ENCODE measurements at places on chromosomes 11 and 22. TPM values are rescaled to one million over a fixed set of nuclear protein-coding genes. Genes with fewer than 3 reads are reported as not detected.

WNT11 gene
- not detected for total RNA-seq

ANGPTL5 gene
- not detected for total RNA-seq

LGALS1 gene
- 5,490 TPM for total RNA-seq

C2CD3 gene
- 8.9 TPM for total RNA-seq

DSCAML1 gene
- not detected for total RNA-seq

OR51I1 gene
- total RNA-seq: not detected

TSGA10IP gene
- total RNA-seq: not detected

DEFB131B gene
- total RNA-seq: not detected

GRCh38 chr22:37862570-37863325, 13.5 kb downstream of the EIF3L start:
- H3K27ac ChIP-seq: no peak overlapping the region
- H3K4me1 ChIP-seq: peaks cover 9% of the 10 kb centered on the region
- H3K4me3 ChIP-seq: no peak overlapping the region
- no peaks in the 10 kb centered on the region for H3K27me3 ChIP-seq
- no peak for DNase-seq

GRCh38 chr11:100817620-100818019, 130.5 kb downstream of the ARHGAP42 start:
- H3K27ac ChIP-seq: no peak overlapping the region
- H3K4me3 ChIP-seq: no peak overlapping the region
- H3K27me3 ChIP-seq: no peaks in the 10 kb centered on the region
- no peaks in the 10 kb centered on the region for H3K36me3 ChIP-seq
- H3K4me1 ChIP-seq: no peaks in the 10 kb centered on the region

GRCh38 chr11:66287889-66288670, 863 bp downstream of the YIF1A start:
- H3K4me1 ChIP-seq: peaks cover 28% of the 10 kb centered on the region
- H3K4me3 ChIP-seq: peak overlapping the region; percentile 77
- peak overlapping the region; percentile 76 for H3K27ac ChIP-seq
- peaks cover 26% of the 10 kb centered on the region for H3K27me3 ChIP-seq

DNA sequence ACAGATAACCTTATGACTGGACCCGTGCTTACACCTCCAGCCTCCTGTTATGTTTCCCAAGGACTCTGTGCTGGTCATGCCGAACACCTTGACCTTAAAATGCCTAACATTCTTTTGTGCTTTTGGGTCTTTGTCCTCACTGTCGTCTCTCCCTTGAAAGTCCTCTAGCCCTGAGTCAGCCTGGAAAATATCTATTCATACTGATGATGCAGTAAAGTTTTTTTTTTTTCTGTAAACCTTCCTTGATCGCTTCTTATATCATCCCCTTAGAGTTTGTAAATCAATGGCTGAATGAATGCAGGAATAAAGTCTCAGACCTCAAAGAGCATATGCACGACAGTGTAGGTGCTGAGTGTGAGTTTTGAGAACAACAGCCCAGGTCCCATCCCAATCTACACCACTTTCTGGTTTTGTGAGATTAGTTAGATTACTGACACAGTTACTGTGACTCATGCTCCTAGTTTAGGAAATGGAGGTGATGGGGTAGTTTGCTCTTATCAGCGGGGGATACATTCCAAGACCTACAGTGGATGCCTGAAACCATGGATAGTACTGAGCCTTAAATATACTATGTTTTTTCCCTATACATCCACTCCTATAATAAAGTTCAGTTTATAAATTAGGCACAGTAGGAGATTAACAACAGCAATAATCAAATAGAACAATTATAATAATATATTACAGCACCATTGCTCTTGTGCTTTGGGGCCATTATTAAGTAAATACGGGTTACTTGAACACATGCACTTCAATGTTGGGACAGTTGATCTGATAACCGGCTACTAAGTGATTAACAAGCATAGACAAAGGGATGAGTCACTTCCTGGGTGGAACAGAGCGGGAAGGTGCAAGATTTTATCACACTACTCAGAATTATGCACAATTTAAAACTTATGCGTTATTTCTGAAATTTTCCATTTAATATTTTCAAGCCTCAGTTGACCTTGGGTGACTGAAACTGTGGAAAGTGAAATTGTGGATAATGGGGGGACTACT, 8.6 kb downstream of the TCN1 start:
- H3K27ac ChIP-seq: no peak overlapping the region
- no peak for DNase-seq
- no peak overlapping the region for H3K4me3 ChIP-seq
- H3K27me3 ChIP-seq: peaks cover 13% of the 10 kb centered on the region
- H3K36me3 ChIP-seq: no peaks in the 10 kb centered on the region
- peaks cover 13% of the 10 kb centered on the region for H3K4me1 ChIP-seq

DNA sequence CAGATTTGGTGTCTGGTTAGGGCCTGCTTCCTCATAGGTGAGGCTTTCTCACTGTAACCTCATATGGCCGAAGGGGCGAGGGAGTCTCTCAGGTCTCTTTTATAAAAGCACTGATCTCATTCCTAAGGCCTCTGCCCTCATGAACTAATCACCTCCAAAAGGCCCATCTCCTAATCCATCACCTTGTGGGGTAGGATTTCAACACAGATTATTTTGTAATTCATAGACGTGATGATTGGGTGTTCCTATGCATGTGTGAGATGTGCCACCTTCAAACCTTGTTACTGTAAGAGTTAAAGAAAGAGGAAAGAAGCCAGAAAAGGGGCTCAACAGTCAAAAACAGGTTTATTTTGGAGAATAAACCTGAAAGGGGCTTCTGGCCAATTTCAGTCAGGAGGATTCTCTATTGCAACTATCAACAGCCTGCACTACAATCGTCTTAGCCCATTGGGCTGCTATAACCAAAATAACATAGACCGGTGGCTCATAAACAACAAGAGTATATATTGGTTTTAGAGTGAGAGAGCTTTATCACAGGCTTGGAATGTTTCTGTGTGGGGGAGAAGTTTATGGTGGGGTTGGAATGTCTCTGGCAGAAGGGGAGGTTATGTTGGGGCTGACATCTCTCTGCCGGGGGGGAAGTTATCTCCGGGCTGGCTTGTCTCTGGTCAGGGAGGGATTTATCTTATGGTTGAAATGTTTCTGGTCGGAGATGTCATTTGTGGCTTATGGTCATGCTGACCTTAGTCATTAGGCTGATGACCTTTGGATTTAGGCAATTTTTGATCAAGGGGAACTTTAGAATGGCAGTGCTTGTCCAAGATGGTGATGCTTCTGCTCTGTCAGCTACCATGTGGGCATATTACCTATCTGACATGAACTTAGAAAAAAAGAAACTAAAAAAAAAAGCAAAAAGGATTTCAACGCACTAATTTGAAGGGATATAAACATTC, 35.1 kb downstream of the CSF2RB start:
- 0 out of 2 replicates have a peak, but pooled peaks cover 3% of the 10 kb centered on the region for H3K4me1 ChIP-seq
- no peaks in the 10 kb centered on the region for H3K36me3 ChIP-seq
- H3K4me3 ChIP-seq: no peak overlapping the region
- H3K27me3 ChIP-seq: peaks cover 15% of the 10 kb centered on the region
- DNase-seq: peak; percentile 7

DNA sequence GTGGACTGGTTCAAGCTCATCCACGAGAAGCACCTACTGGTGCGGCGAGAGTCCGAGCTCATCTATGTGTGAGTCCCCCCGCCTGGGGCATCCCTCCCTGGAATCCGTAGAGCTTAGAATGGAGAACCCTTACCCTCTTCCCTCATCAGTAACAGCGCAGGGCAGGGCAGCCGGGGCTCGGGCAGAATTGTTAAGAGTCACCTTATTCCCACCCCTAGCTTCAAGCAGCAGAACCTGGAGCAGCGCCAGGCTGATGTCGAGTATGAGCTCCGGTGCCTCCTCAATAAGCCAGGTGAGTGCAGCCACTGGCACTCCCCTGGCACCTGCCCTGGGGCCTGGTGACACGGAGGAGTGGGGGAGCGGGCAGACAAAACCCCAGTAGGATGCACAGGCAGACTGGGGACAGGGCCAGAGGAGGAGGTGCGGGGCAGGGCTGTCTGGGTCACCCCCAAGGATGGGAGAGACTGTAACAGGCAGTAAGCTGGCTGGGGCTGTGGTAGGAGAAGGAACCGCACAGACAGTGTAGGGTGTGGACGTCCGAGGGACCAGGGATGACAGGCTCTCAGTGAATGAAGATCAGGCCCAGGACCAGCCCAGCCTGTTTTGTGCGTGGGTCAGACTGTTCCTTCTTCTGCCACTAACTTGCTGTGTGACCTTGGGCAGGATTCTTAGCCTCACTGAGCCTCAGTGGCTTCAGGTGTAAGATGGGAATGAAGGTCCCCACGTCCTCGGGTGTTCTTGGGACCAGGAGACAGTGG, 20.4 kb downstream of the C22orf23 start:
- peaks cover 85% of the 10 kb centered on the region for H3K36me3 ChIP-seq
- H3K27me3 ChIP-seq: no peaks in the 10 kb centered on the region
- no peak overlapping the region for H3K4me3 ChIP-seq
- peak overlapping the region; percentile 29 for H3K27ac ChIP-seq
- peaks cover 21% of the 10 kb centered on the region for H3K4me1 ChIP-seq

GRCh38 chr11:132142554-132142953, 772.1 kb downstream of the NTM start:
- no peak overlapping the region for H3K27ac ChIP-seq
- no peak for DNase-seq
- no peaks in the 10 kb centered on the region for H3K27me3 ChIP-seq
- H3K36me3 ChIP-seq: no peaks in the 10 kb centered on the region

- no peak for DNase-seq
- H3K27ac ChIP-seq: no peak overlapping the region
- H3K27me3 ChIP-seq: peaks cover 14% of the 10 kb centered on the region
- H3K4me3 ChIP-seq: no peak overlapping the region
- no peaks in the 10 kb centered on the region for H3K36me3 ChIP-seq
Measured at GRCh38 chr11:36718451-36718850, 120.4 kb upstream of the RAG2 start.

DNA sequence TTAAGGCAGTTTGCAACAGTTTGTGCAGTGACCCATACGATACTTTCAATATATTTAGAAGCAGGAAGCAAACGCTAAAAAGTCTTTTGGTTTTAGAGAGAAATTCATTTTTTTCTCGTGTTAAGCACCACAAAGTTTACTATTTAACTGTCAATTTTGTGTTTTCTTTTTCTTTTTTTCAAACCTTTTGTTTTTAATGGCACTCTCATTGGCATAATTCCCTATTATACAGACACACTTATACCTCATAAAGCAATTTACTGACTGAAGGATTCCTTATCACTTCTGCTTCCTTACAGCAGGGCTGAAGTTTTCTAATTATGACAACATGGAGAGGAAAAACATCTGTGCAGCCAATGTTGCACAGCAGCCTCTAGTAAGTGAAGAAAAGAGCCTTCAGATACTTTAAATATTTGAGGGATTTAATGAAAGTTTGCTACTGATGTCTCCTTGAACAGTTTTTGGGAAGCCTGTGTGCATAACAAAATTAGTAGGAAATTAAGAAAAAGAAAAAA, 2191.2 kb downstream of the LRRC4C start:
- H3K4me1 ChIP-seq: no peaks in the 10 kb centered on the region
- no peak for DNase-seq
- no peak overlapping the region for H3K27ac ChIP-seq
- H3K27me3 ChIP-seq: no peaks in the 10 kb centered on the region
- H3K36me3 ChIP-seq: no peaks in the 10 kb centered on the region

DNA sequence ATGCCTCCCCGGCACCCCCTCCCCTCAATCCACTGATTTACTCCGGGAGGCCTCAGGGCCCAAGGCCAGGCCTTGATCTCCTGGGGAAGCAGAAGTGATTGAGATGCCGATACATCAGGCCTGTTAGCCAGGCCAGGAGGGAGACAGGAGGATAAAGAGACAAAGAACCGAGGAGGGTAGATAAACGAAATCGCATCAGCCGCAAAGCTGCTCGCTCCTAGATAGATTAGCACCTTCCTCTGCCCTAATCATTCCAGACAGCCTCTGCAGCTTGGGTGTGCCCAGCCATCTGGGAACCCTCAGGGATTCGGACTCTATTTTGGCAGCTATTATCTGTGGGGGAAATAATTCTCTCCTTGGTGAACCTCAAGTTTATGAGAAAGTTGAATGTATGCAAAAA, 121.2 kb downstream of the ABTB2 start:
- H3K4me1 ChIP-seq: peaks cover 9% of the 10 kb centered on the region
- no peaks in the 10 kb centered on the region for H3K27me3 ChIP-seq
- H3K4me3 ChIP-seq: no peak overlapping the region
- no peak overlapping the region for H3K27ac ChIP-seq
- H3K36me3 ChIP-seq: no peaks in the 10 kb centered on the region

GRCh38 chr11:64831411-64831891, 13.0 kb downstream of the CDC42BPG start:
- H3K27me3 ChIP-seq: no peaks in the 10 kb centered on the region
- H3K27ac ChIP-seq: no peak overlapping the region
- DNase-seq: no peak
- H3K36me3 ChIP-seq: no peaks in the 10 kb centered on the region

- no peak overlapping the region for H3K27ac ChIP-seq
- no peaks in the 10 kb centered on the region for H3K36me3 ChIP-seq
- DNase-seq: no peak
Measured at GRCh38 chr11:85472953-85473352, 154.2 kb downstream of the DLG2 start.

DNA sequence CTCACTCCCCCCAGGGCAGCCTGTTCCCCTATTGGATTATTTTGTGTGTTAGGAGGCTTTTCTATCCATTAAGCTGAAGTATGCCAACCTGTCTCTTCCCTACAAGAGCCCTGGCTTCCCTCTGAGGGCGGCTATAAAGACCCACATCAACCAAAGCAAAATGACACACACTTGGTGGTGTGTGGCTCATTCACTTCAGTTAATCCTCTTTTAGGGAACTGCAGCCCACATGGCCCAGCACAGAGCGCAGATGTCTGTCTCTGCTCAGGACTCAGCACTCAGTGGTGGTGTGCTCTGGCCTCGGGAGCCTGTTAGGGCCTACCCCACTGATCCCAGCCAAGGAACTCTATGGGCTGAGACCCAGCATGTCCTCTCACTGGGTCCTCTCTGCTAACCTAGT, 32.2 kb upstream of the LRRC10B start:
- H3K36me3 ChIP-seq: peaks cover 7% of the 10 kb centered on the region
- H3K4me1 ChIP-seq: 0 out of 2 replicates have a peak, but pooled peaks cover 4% of the 10 kb centered on the region
- H3K27ac ChIP-seq: no peak overlapping the region
- no peak for DNase-seq
- no peak overlapping the region for H3K4me3 ChIP-seq

GRCh38 chr11:75562836-75563484, 907 bp downstream of the SERPINH1 start:
- peak; percentile 50 for DNase-seq
- peak overlapping the region; percentile 94 for H3K27ac ChIP-seq
- peaks cover 56% of the 10 kb centered on the region for H3K36me3 ChIP-seq
- peaks cover 50% of the 10 kb centered on the region for H3K4me1 ChIP-seq
- peak overlapping the region; percentile 78 for H3K4me3 ChIP-seq

- no peaks in the 10 kb centered on the region for H3K36me3 ChIP-seq
- no peak overlapping the region for H3K4me3 ChIP-seq
- no peaks in the 10 kb centered on the region for H3K27me3 ChIP-seq
Measured at GRCh38 chr11:128318856-128319474, 268.4 kb downstream of the ETS1 start.

- DNase-seq: no peak
- no peaks in the 10 kb centered on the region for H3K27me3 ChIP-seq
- no peak overlapping the region for H3K27ac ChIP-seq
- no peak overlapping the region for H3K4me3 ChIP-seq
- no peaks in the 10 kb centered on the region for H3K4me1 ChIP-seq
- no peaks in the 10 kb centered on the region for H3K36me3 ChIP-seq
Measured at GRCh38 chr11:95058621-95059020, 8.1 kb upstream of the SRSF8 start.
